Glomerular endothelial cell (primary cell): ENCODE measurements at places on chromosomes 16 and 17. TPM values are rescaled to one million over a fixed set of nuclear protein-coding genes. Genes with fewer than 3 reads are reported as not detected.

Gene ACAP1
- 53.1 TPM in 1 of 2 replicates, not detected in the other for total RNA-seq

Gene KRT20
- total RNA-seq = not detected in 2 replicates

Gene OR1D5
- not detected in 2 replicates for total RNA-seq

Gene TNP2
- total RNA-seq = not detected in 2 replicates

Gene GRB7
- not detected in 2 replicates for total RNA-seq

Gene NHERF2
- 49.5 and 94.2 TPM in 2 replicates for total RNA-seq

Gene TP53TG3D
- not detected in 2 replicates for total RNA-seq

Gene RNF222
- not detected in 2 replicates for total RNA-seq

Gene CDIP1
- 24.6 and 27.4 TPM in 2 replicates for total RNA-seq

Gene TBC1D3C
- not detected in 2 replicates for total RNA-seq

Gene PIRT
- total RNA-seq = not detected in 2 replicates

- DNase-seq = no peak
These were observed 22.7 kb upstream of the SPNS2 start for GRCh38 chr17:4476017-4476416.

DNA sequence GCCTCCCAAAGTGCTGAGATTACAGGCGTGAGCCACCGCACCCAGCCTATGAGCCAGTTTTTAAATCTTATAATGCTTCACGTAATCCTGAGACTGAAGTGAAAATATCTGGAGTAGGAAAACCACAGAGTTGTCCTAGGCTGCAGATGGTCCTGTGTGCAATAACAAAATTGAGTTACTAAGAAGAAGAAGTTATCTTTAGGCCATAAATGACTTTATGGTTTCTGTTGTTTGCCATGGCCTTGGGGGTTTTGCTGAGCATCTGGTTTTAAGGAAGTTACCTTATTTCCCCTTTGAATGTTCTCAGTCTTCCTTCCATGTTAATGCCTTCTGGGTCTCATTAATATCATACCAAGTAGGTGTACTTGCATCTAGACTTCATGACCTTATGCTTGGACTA lies 16.5 kb downstream of the NMT1 start:
- DNase-seq = no peak

DNA sequence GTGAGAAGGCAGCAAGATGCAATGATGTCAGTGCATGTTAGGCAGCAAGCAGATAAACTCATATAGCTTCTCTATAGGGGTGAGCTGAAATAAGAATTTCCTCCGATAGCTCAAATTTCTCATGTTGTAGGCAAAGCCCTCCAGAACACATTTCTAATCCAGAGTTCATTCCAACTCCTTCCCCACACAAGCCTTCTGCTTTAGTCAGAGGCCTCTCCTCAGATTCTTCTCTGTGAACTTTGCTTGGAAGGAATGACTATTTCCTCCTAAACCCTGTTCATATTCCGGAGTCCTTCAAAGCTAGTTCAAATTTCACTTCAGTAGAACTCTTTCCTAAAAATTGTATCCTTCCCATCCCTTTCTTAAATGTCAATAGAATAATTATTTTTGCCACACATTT lies 144.8 kb downstream of the KCNJ2 start:
- DNase-seq = no peak

DNA sequence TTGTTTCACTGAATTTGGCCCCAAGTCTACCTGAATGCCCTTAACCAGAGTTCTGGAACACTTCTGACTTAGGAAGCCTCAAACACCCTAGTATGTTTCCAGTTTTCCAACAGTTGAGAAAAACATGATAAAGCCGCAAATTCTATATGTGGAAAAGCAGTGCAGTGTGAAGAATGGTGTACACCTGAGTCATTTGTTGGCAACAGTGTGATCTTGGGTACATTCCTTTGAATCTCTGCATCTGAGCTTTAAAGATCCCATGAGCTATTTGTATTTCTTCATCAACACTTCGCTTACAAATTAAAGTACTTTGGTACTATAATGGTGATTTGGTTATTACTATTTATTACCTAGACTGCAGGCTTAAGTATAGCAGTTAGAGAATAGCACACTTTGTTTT lies 93.6 kb upstream of the TBX2 start:
- no peak for DNase-seq

GRCh38 chr17:38916771-38917170 lies 8.6 kb upstream of the LASP1NB start:
- DNase-seq = no peak

DNA sequence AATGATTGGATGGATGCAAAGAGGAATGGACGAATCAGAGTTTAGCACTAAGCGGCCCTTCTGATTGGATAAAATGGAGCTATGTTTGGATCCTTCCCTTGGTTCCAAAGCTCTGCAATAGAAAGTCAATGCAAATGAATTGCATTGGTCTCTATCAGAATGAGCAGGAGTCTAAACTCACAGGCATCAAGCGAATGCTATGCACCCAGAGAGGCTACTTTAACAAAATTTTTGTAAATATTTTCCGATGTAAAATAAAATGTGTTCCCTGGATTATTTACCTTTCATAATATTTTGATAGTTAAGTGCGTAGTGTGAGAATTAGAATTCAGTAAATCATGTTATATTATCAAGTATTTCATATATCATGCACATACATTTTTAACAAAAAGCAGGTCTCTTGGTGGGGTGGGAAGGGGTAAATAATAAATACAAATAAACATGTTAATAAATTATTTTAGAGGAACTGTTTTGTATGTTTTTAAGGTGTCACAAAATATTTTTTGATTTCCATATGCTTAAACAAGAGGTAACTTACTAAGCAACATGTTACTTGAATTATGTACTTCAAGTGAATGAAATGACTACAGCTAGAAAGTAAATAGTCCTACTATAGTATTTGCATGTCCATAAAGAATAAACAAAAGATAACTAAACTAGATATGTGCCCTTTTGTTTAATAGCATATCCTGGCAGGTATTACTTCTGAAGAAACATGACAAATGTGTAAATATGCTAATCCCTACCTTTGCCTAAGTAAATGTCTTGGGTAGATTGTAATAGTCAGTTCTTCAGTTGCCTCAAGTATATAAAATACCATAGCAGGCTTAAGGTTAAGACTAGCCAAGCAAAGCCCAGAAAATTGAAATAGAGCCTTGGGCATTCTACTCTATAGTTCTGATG lies 4.4 kb upstream of the UNK start:
- no peak for DNase-seq

DNA sequence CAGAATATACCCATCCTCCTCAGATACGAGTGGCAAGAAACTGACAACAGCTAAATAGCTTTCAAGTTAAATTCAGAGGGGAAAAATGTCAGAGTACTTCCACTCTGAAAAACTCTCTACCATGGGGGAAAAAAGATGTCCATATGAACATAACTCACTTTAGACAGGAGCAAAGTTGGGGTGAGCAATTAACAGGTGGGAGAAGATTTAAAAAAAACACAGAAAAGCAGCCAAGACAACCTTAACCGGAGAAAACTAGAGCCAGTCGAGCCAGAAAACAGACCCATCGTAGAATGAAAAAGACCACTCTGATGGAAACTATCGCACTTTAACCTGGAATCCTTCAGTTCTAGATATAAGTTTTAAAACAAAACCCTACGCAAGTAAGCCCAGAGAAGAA lies 833 bp downstream of the TERF2 start:
- no peak for DNase-seq

GRCh38 chr16:85470873-85471272 lies 142.2 kb upstream of the GSE1 start:
- no peak for DNase-seq

GRCh38 chr17:67570797-67571196 lies 146.9 kb upstream of the NOL11 start:
- DNase-seq = no peak

GRCh38 chr16:24974859-24975258 lies 40.3 kb downstream of the ARHGAP17 start:
- no peak for DNase-seq

GRCh38 chr16:72301523-72302236 lies 129.7 kb upstream of the PMFBP1 start:
- no peak for DNase-seq

DNA sequence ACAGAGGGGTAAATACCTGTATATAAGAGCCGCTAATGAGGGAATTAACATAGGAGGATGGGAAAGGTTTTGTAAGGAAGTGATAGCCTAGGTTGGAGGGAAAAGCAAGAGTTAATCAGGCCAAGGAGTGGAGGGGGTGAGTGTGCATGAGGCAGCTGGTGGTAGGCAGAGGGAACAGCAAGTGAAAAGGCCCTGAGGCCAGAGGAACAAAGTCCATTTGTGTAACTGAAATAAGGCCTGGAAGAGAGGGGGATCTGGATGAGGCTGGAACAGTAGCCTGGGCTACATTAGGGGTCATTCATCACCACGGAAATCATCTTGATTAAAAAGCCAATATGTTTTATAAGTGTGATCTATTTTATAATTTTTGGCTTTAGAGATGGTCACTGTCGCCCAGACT lies 45.7 kb downstream of the FZD2 start:
- no peak for DNase-seq

DNA sequence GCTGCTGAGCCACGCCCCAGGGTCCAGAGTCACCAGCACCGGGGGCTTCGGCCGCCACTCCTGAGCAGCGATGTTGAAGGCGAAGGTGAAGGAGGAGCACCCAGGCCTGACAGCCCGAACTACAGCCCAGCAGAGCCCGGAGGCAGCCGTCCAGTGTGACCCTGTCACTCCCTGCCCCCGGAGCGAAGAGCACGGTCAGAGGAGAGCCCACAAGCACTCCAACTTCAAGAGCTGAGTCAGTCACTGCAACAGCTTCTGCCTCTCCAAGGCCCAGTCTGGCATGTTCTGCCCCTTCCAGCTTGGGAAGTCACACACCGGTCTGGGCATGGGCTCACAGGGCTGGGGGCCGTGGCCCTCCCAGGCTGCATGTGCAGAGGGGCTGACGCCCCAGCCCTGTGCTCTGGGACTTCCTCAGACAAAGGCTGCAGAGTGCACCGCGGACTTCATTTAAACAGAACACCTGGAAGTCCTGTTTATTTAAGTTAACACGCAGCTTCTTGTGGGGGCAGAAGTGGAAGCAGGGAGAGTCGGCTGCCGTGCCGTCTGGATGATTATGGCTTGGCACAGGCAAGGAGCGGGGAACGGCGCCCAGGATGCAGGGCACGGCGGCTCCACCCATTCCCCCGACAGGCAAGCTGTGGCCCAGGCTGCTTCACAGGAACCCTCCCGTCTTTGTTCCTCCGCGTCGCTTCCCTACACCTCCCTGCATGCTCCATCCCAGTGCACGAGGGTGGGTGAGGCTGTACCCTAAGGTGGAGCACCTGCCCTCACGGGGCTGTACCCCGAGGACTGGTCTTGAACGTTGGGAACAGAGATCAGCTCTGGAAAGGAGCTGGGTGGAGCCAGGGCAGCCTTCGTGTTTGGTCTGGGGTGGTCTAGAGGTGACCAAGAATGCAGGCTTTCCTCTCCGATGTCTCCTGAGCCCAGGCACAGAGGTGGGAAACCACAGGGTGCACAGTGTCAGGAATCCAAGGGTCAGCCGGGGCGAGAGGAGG lies 68.9 kb upstream of the METRNL start:
- no peak for DNase-seq

DNA sequence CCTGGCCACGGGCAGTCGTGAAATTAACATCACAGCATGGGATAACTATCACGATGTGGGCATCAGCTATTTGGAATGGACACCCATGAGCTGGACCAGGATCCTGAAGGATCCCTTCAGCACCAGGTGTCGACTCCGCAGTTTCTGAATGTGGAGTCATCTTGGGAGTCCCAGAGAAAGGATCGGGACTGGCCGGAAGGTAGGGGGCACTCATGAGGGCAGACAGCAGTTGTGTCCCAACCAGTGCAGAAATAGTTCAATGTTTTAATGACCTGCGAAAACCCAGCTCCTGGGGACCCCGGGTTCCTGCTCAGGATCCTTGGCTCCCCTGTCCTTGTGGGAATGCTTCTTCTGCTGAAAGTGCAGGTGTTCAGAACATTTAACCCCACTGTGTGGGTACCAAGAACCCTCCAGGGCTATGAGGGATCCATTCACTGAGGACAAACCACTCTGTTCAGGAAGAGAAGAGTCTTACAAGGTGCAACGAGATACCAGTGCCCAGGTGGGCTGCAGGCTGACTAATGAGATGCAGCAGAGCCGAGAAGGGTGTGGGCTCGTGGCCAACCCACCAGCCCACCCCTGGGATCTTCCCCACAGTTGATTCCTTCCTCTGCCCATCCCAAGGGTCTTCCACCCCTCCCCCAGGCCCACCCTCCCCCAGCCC lies 154.8 kb downstream of the SALL1 start:
- no peak for DNase-seq

- DNase-seq = no peak
These were observed 957.8 kb upstream of the RBFOX1 start for GRCh38 chr16:6374821-6375220.

DNA sequence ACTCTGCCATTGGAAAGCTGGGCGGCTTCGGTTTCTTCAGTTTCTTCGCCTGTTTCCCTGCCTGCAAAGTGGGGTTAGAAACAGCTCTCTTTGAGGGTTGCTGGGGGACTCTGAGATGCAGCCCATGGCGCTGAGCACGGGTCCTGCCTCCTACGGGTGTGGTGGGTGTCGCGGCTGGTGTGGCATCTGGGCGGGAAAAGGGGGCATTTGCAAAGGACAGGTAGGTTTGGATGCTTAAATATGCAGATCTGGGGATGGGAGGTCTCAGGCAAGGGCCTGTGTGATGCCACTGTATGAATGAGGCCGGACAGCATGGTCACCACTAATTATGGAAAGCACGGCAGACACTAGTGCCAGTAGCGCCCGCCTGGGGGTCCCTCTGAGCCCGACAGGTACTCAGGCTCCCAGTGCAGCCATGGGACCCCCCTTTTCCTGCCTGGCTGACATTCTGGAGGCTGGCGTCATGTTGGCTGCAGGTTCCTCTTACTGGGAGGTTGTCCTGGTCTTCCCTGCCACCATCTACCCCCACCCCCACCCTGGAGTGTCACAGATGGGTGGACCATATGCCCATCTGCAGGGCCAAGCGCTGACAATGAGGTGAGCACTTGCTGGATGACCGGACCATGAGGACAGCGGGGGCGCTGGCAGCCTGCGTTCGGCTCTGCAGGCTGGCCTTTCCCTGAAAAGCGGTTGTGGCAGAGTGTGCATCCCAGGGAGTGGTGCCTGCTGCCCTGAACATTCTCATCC lies 237.7 kb downstream of the SEC14L1 start:
- DNase-seq = no peak

- no peak for DNase-seq
These were observed 1.1 kb downstream of the ZFHX3 start for GRCh38 chr16:73046849-73047214.

GRCh38 chr17:17468217-17469010 lies 8.4 kb upstream of the MED9 start:
- DNase-seq = no peak

- peak; percentile 20 for DNase-seq
These were observed 170.1 kb upstream of the CDH13 start for GRCh38 chr16:82456683-82457082.

GRCh38 chr17:80919331-80920311 lies 72.0 kb upstream of the CHMP6 start:
- no peak for DNase-seq

GRCh38 chr16:63005356-63005755 lies 969.1 kb upstream of the CDH8 start:
- DNase-seq = no peak

GRCh38 chr17:63798572-63799106 lies 24.7 kb downstream of the DDX42 start:
- DNase-seq = no peak

GRCh38 chr17:21042458-21043295 lies at the start of gene USP22:
TSS of gene USP22 (minus strand) at chr17:21043011. CDS start at chr17:21042835, 176 bp downstream.
- no peak for DNase-seq
